ENCODE measurements at places on chromosomes 12 and 14. TPM values are rescaled to one million over a fixed set of nuclear protein-coding genes. Genes with fewer than 3 reads are reported as not detected.

DNA sequence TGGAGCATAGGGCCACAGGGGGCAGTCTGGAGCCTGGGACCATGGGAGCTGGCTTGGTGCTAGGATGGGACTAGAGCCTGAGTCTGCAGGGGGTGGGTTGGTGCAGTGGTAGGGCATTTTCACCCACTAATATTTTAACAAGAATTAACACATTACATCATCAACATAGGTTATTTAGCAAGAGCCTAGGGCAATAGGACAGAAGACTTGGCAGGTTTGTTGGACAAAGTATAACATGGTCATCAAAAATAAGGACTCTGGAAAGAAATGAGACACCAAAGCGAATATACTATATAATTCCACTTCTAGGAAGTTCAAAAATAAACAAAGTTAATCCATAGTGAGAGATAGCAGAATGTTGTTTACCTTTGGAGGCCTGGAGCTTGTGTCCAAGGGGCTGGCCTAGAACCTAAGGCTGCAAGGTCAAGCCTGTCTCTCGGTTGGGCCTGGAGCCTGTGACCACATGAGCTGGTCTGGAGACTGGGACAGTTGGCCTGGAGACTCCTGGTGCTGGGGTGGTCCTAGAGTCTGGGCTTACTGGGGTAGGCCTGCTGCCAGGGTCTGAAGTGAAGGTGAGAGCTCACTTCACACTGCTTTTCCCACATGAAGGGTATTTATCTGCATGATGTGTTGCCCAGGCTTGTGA is 28.1 kb upstream of the CNOT2 start:
- no peak for ATAC-seq

- ATAC-seq = no peak
Measured at GRCh38 chr12:80415466-80415865, 28.6 kb upstream of the PTPRQ start.

CLEC4C gene
- total RNA-seq = not detected

RPS6KA5 gene
- 28.1 TPM for total RNA-seq

RTL1 gene
- total RNA-seq = 12.2 TPM

GRCh38 chr12:62578726-62579125 is 112.1 kb downstream of the MON2 start:
- no peak for ATAC-seq

GRCh38 chr14:73467377-73467776 is 9.0 kb upstream of the NUMB start:
- ATAC-seq = no peak

HOXC4 gene
- total RNA-seq = 53.6 TPM

- no peak for ATAC-seq
Measured at GRCh38 chr12:51669996-51670395, 79.0 kb downstream of the SCN8A start.

DNA sequence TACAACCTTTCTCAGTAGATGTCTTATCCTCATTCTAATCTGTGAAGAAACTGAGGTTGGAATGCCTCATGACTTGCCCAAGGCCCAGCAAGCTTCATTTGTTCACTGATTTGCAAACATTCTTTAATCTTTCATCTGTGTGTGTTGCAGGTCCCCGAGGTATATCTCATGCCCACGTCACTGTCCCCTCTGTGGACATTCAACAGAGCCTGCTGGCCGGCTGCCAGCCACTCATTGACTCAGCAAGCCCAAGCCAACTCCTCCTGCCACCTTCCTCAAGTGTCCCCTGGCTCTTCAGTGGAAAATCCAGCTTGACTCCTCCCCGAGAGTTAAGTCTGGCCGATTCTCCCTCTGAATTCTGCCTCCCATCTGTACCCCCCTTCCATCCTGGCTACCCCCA is 1.9 kb upstream of the DCAF4 start:
- no peak for ATAC-seq

- ATAC-seq = no peak
Measured at GRCh38 chr12:110012137-110012536, 12.9 kb downstream of the ANKRD13A start.

RFLNA gene
- total RNA-seq = 4.1 TPM

DNA sequence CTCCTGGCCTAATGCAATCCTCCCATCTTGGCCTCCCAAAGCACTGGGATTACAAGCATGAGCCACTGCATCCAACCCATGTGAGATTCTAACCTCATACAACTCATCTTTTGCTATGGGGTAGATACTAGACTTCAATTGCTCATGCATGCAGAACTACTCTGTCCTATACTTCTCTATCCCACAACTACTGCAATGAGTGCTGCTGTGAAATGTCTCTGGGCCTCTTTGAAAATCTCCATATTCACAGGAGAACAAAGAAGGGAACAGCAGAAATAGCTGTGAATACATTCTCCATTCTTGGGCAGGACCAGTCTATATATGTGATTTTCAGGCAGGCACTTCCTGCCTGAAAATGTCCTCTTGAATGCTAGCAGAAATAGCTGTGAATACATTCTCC is 220.7 kb upstream of the GRIP1 start:
- ATAC-seq = peak; percentile 55

GRCh38 chr12:94615260-94616181 is 34.8 kb downstream of the TMCC3 start:
- peak; percentile 69 for ATAC-seq

DNA sequence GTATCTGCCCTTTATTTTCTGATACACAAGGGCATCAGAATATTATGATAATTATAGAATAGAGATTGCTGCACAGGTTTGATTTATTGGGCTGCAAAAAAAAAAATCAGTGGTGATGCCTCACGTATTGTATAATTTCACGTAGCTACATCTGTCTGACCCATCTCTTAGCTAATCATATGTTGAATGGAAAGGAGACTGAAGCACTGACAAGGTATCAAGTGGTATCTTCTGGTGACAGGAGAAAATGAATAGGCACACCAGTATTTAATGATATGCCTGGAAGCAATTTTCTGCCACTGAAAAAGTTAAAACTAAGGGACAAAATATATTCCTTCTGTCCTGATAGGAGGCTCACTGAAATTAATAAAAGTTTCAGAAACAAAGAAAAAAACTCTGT is 837.2 kb upstream of the FBXO33 start:
- no peak for ATAC-seq

DNA sequence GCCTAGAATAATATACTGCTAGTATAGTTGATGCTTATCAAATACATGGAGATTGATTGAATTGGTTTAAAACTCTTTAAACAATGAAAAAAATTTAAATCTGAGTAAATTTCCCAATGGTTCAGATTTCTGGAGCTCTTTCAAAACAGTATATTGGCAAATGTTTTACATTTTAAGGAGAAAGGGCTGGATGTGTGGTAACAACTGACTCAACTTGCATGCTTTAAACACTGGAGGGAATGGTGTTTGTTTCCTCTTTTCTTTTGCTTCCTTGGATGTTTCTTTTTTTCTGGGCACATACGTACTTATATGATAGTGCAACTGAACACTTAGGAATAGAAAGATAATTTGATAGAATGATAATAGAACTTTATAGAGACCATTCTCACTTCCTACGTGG is 73.8 kb upstream of the RFX4 start:
- ATAC-seq = no peak

DNA sequence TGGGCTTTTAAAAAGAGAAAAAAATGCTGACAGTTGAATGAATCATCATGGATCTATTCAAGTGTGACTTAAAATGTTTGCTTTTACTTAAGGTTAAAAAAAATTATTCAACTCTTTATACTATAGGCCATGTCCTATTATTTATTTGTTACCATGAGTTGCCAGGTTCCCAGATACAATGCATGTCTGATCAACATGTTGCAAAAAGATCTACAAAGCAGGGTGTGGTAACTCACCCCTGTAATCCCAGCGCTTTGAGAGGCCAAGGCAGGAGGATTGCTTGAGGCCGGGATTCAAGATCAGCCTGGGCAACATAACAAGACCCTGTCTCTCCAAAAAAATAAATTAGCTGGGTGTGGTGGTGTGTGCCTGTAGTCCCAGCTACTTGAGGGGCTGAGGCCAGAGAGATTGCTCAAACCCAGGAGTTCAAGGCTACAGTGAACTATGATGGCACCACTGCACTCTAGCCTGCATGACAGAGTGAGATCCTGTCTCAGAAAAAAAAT is 460.8 kb downstream of the BCAT1 start:
- peak; percentile 46 for ATAC-seq

ADGRD1 gene
- total RNA-seq = 0.59 TPM

- no peak for ATAC-seq
Measured at GRCh38 chr14:51082349-51082748, 12.6 kb downstream of the TRIM9 start.

All from motor neuron (in vitro differentiated cells).